ENCODE measurements at places on chromosomes 6 and 20.

- peak; percentile 54 for DNase-seq
Measured at GRCh38 chr6:142400495-142400894, 98.7 kb downstream of the ADGRG6 start.

GRCh38 chr6:8628063-8628462 lies 192.7 kb upstream of the SLC35B3 start:
- DNase-seq = peak; percentile 27

DNA sequence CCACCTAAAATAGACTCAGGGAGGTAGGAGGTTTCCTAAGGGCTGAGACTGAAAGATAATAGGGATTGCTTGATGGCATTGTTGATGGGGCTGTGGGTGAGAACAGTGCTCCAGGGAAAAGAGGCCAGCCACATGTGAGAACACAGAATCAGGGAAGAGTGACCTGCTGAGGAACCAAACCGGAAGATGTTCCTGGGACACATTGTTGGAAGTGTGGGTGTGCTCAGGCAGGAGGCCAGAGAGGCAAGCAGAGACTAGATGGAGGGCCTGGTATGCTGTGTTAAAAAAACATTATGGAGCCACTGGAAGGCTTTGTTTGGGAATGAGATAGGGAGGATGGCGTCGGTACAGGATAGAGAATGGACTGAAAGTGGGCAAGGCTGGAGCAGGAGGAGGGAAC lies 23.3 kb downstream of the RNF144B start:
- DNase-seq = no peak

DNA sequence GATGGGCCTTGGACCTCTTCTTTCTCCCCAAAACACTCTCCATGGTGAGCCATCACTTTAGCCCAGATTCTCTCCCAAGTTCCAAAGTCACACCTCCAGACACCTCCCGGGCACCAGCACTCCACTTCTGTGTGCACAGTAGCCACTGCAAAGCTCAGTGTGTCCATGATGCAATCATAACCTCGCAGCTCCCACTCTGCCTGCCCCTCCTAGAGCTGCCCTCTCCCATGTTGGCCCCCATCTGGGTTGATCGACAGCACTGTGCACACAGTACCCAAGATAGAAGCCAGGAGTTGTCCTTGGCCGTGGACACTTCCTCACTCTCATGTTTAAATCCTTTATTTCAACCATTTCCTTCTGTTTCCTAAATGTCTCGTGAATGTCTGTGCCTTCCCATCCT lies 293.3 kb downstream of the PACRG start:
- no peak for DNase-seq

DNA sequence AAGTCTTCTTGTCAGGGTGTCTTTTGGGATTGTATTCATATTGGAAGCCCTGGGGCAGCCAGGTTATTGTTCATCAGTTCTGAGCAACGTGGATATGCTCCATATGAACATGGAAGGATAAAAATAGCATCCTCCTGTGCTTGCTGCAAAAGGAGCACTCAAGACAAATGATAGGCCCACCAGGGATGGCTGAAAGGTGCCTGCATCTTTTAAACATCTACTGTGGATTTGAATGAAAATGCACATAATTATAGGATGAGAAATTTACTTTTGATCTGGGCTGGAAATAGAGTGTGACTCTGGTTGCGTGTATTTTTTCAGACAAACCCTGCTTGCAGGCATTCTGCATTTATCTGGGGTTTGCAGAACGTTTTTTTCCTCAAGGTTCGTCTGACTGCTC lies 299.1 kb downstream of the PACRG start:
- no peak for DNase-seq

- peak; percentile 11 for DNase-seq
Measured at GRCh38 chr20:9353916-9354276, 160.5 kb upstream of the LAMP5 start.

GRCh38 chr6:52877168-52877567 lies 32.3 kb downstream of the GSTA3 start:
- peak; percentile 92 for DNase-seq

GRCh38 chr6:105120570-105120969 lies 59.2 kb downstream of the POPDC3 start:
- no peak for DNase-seq

DNA sequence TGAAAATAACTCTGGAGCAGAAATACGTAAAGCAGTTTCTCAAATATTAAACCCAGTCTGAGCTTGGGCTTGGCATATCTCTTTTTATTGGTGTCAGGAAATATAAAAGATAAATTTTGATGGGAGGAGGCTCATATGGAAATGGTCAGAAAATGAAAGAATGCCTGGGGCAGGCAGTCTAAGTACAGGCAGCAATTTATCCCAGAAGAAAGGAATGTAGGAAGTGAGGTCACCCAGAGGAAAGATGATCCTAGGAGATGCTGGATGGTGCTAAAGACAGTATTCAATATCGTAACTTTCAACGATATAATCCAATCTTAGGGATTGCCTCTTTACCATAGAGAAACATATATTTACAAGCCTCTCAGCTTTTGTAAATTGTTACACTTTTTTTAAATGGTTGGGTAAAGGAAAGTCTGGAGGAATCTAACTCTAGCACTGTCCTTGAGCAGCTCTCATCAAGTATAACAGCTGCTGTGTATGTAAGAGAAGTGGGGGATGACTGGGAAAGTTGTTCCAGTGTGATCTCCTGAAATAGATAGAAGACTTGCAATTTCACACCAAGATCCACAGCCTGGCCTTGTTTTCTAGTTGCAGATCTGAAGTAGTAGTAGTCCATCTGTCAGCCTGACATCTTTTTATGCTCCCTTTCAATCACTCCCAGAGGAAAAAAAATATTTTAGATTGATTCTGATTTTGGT lies 256.9 kb upstream of the SASH1 start:
- no peak for DNase-seq

DNA sequence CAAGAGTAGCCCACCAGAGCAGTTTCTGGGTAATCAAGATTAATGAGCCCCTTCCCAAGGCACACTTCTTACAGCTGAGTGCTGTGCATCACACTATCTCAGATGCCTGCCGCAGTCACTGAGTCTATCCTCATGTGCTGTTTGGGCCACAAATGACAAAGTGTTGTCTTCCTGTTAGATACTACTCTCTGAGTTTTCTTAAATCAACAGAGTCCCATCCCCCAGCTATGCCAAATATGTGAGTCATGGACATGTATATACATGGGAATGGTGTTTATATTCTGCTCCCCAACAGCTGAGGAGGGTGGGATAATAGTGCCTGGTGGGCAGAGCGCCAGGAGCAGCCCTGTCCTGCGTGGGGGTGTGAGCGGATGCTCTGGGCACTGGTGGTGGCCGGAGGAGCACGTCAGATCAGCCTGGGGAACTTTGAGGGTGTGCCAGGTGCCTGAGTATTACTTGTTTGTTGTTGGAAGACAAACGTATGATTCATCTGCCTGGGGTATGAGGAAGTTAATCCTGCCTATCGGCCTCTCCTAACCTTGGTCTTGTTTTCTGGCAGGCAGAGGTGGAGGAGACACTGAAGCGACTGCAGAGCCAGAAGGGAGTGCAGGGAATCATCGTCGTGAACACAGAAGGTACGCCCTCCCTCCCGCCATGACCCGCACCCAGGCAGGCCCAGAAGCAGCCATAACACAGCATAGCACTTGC lies 9.6 kb downstream of the DYNLRB1 start:
- DNase-seq = peak; percentile 97

- no peak for DNase-seq
Measured at GRCh38 chr20:24955045-24955444, 6.0 kb downstream of the CST7 start.

DNA sequence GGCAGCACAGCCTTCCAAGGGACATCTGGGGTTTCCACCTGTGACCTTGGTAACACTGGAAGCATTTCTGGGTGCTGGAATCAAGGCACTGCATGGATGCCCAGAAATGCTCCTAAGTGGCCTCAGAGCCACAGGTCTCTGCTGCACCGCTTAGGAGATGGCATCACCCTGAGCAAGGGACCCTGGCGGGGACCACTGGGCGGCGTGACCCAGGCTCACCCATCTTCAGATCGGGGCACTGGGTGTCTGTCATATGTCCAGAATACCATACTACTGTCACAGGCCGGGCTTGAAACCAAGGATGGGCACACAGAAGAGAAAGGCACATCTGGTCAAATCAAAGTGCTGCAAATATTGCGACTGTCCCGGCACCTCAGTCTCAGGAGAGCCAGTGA lies 45.9 kb downstream of the SSR1 start:
- no peak for DNase-seq

DNA sequence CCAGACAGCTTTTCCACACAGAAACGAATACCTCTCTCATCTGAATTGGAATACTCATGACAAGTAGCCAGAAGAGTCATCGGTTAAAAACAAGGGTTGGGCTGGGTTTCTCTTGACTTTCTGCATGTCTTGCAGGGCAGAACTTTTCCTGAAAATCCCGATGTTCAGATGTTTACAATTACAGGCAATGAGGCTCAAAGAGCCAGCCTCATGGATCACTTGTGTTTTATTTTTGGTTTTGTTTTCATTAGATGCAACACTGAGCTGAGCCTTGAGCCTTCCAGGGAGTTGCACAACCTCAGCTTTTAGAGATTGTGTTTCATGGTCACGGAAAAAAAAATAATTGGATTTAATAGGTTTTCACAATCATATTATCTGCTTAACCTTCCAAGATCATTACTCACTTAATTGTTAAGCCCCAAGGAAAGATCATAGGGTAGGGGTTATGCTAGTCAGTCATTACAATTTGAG lies 288.1 kb upstream of the PRDM1 start:
- DNase-seq = no peak

Data from astrocyte of the spinal cord (primary cell).